ENCODE measurements at places on chromosomes 16 and 17.

- no peak for DNase-seq
These were observed 20.5 kb downstream of the C1QTNF1 start for GRCh38 chr17:79044462-79044861.

GRCh38 chr17:74818291-74818938 is 41.3 kb downstream of the GRIN2C start:
- DNase-seq = no peak

- no peak for DNase-seq
These were observed 494.6 kb downstream of the CDH11 start for GRCh38 chr16:64627288-64627687.

DNA sequence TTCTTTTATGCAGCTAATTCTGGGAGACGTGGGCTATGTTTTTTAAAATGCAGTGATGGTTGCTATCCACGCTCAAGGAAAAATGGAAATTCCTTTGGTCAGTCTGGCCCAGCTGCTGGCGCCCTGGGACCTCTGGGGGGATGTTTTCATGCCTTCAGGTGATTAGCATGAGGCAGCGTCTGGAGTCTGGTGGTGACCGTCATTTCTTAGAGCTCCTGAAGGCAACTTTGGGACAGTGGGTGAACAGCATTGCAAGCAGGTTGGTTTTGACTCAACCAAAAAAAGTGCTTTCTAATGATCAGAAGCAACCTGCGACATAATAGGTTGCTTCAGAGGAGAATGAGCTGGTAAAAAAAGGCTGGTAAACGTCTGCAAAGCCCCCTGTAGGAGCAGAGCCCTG is 82.3 kb downstream of the RPA1 start:
- no peak for DNase-seq

- DNase-seq = no peak
These were observed 14.3 kb downstream of the SLC16A3 start for GRCh38 chr17:82242977-82243647.

- DNase-seq = no peak
These were observed 1.4 kb downstream of the NTN3 start for GRCh38 chr16:2472488-2472864.

DNA sequence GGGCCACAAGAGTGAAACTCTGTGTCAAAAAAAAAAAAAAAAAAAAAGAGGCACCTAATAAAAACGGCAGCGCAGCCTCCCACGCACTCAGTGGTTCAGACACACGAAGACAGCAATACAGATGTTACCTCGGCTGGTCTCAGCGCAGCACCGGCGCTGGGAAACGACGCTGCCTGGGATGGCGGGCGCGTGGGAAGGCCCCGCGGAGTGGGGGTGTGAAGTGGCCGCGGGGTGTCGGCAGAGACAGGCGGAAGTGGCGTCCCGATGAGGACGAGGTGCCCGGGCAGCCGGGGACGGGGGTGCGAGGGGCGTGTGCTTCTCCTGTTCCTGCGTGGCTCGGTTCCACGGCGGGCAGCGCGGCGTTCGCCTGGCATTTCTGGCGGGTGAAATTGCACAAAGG is 179.4 kb downstream of the BANP start:
- DNase-seq = no peak

DNA sequence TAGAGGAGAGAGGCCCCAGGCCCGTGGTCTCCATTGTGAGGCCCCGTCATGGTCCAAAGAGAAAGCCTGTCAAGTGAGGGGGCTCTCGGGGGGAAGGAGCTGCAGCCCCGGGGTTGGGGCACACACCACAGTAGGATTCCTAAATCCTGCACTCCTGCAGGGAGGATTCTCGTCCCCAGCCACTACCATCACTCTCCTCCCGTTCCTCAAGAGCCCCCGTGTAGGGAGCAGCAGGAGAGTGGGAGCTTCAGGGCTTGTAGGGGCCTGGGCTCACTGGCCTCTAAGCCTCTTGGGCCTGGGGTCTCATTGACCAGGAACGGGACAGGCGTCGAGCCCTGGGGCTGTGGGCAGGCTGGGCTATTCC is 821 bp downstream of the C16orf86 start:
- no peak for DNase-seq

DNA sequence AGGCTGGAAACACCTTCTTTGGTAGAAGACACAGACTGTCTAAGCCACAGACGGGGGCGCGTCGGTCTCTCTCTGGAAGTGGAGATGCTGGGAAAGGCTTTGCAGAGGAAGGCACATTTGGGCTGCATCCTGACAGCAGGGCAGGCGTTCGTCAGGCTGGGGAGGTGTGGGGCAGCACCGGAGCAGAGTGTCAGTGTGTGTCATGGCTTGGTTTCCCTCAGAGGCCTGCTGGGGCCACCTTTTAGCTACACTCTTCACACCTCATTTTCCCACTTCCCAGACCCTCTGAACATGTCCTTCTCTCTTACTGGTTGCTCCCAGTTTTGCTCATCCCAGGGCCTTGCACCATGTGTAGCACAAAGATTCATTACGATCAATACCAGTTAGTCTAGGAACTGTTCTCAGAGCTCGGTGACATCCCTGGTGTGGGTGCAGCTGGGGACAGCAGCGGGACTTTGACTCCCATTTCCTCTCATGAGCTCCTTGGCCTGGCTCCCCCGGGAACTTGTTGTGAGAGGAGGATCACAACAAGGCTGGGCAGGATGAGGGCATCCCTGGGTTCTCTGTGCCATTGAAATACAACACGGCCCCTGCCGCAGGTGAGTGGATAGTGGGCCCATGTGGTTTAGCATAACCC is 33.1 kb downstream of the SMARCE1 start:
- peak; percentile 48 for DNase-seq

- no peak for DNase-seq
These were observed 28.1 kb upstream of the KRT17 start for GRCh38 chr17:41652461-41652970.

GRCh38 chr17:82247856-82248671 is 19.2 kb downstream of the SLC16A3 start:
- no peak for DNase-seq

Data from activated CD4-positive, alpha-beta memory T cell treated with anti-CD3 and anti-CD28 coated beads for 36 hours (primary cell).